Urothelium cell line (cell line): ENCODE measurements at places on chromosomes 12 and 14.

DNA sequence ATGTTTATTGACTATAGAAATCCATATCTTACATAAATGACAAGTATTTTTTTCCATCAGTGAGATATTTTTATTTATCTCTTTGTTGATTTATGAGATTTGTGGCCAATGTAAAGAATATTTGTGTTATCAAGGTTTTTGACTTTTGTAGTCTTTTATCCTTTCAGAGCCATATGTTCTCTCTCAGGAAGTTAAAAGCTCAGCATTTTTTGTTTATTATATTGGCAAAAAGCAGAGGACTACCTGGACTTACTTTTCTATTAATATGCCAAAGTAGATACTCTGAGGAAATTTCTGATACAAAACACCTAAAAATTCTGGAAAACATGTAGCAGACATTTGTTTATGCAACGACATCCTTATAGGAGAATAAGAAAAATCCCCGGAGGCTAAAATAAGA, 490.3 kb downstream of the SLC6A15 start:
- DNase-seq: no peak

GRCh38 chr14:24080888-24081738, 9.8 kb downstream of the CPNE6 start:
- DNase-seq: peak; percentile 67

GRCh38 chr14:24861083-24861630, 188.8 kb downstream of the STXBP6 start:
- DNase-seq: peak; percentile 46

- no peak for DNase-seq
Measured at GRCh38 chr14:37329189-37330001, 131.7 kb downstream of the MIPOL1 start.

DNA sequence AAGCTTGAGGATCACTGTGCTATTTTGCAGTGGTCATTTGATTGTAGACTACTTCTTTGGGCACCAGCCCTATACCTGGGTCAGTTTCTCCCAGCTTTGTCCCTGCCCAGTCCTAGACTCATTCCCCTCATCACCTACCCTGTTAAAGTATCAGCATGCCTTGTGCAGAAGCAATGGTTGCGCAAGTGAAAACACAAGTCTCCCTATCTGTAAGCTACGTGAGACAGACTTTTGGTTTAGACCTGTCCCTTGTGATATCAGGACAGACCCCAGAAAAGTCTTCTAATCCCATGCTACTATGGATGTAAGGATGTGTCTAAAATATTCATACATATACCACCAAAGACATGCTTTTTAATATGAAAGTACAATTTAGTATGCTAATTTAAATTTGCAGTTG, 88.8 kb upstream of the ATP2B1 start:
- no peak for DNase-seq

- no peak for DNase-seq
Measured at GRCh38 chr14:99189201-99189801, 82.7 kb downstream of the BCL11B start.

DNA sequence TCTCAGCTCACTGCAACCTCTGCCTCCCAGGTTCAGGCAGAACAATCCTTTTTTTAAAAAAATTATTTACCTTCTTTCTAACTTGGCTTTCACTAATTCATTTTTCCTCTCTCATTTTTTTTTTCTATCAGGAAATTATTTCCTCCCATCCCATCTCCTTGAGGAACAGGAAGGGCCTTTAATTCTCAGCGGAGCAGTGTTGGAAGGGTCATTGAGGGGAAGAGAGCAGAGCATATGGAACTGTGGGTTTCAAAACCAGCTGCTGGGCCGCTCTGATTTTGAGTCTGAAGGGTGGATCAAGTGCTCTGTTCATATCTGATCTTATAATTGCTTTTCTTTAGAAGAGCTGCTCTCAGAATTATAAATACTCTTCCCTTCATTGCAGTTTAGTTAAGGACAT, 29.0 kb downstream of the NUBPL start:
- no peak for DNase-seq

GRCh38 chr12:59858508-59859170, 262.8 kb downstream of the SLC16A7 start:
- no peak for DNase-seq

DNA sequence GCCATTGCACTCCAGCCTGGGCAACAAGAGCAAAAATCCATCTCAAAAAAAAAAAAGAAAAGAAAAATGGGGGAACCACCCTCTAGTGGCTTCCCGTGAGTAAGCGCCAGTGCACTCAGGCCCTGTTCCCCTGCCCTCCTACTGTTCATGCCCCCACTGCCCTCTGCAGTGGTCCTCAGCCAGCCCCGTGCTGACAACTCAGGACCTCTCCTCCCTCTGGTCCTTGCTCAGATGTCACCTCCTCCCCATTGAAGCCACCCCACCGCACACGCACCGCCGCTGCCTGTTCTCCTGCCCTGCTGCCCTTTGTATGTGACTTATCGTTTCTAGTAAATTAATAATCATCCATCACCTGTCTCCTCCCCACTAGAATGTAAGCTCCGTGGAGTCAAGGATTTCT, 58.8 kb upstream of the DYNC1H1 start:
- no peak for DNase-seq

DNA sequence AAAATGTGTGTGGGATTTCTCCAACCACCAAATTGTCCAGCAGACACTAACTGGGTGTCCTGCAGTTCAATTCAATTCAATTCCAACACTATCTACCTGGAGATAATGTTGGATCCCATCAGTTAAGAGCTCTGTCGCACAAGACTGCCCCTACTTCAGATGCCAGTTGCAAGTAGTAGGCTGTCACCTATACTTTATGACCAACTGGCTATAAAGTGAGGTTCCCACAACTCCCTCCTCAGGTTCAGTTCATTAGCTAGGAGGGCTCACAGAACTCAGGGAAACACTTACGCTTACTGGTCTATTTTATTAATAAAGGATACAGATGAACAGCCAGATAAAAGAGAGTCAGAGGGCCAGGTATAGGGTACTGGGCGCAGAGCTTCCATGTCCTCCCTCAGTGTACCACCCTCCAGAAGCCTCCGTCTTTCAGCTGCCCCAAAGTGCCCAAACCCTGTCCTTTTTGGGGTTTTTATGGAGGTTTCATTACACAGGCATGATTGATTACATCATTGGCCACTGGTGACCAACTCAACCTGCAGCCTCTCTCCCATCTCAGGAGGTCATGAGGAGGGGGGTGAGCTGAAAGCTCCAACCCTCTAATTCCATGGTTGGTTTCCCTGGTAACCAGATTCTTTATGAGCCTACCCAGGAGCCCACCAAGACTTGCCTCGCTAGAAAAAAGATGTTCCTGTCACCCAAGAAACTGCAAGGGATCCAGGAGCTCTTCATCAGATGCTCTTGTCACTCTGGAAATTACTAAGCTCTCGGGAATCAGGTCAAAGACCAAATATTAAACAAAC, 7.5 kb upstream of the SERPINA5 start:
- DNase-seq: no peak

DNA sequence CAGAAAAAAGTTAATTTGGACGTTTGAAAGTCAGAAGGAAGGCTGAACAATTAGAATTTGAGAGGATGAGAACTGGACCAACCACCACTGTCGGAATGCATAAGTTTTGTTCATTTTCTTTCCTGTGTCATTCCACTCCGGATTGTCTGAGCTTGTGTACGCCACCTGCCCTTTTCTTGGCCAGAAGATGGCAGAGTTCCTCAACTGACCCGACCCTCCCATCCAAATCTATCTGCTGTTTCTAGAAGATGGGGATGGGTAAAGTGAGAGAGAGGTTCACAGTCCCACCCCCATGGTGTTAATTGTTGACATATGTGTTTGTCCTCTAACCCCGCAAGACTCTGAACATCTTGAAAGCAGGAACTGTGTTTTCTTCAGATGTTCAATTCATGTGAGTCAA, 388.0 kb downstream of the VRK1 start:
- DNase-seq: peak; percentile 34
